Stomach (tissue), 19 donors: ENCODE measurements at places on chromosomes 16 and 17.

- DNase-seq: peak; percentile 26
These were observed 28.1 kb downstream of the SRL start for GRCh38 chr16:4213737-4214136.

GRCh38 chr16:23040246-23040645, 109.0 kb downstream of the USP31 start:
- DNase-seq: no peak

DNA sequence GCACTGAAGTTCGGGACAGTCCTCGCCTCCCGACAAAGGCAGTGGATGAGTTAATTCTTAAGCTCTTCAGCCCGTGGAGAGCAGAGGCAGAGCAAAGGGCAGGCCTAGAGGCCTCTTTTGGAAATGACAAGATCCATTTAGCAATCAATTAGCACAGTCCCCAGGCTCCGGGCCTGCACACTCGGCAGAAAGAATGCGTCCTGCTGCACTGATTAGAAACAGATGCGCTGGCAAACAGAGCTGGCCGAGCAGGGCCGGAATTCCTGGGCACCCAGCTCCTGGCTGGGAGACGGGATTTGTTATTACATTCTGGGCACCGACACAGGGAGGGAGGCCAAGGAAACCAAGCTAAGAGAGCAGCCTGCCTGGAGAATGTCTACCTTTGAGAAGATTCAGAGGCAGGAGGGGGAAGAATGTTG, 162.9 kb downstream of the COPRS start:
- DNase-seq: peak; percentile 93

DNA sequence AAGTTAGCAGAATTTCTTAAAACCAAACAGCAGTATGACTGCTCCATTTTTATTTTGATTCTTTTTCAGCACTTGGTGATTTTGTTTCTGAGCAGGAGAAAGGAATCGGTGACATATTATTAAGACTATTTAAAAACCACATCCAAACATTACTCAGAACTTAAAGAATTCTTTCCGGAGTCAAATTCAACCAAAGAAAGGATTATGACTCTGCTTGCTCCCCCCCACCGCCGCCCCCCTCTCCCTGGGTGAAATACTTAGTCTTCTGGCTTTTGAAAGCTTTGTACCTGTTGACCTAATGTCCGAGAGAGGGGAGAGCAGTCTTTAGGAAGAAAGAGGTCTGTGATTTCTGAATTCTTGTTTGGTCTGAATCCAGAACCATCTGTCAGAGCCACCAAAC, 17.9 kb upstream of the COL1A1 start:
- DNase-seq: peak; percentile 59

DNA sequence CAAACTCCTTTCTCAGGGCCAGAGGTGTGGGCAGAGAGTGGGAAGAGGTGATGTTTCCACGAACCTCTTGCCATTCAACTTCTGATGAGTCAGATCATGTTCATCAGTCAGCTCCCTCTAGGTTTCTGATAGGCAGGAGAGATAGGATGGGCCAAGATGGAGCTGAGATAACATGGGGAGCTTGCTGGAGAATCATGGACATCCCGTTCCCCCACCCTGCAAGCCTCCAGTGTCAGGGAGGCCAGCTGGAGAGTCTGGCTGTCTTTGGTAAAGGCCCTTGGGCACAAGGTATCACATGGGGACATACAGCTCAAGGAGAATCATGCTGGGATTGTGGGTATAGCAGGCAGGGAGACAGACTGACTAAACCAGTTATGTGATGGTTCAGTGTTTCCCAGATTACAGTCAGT, 136.0 kb upstream of the IRX3 start:
- no peak for DNase-seq

GRCh38 chr17:5544115-5544514, 40.2 kb downstream of the NLRP1 start:
- no peak for DNase-seq

DNA sequence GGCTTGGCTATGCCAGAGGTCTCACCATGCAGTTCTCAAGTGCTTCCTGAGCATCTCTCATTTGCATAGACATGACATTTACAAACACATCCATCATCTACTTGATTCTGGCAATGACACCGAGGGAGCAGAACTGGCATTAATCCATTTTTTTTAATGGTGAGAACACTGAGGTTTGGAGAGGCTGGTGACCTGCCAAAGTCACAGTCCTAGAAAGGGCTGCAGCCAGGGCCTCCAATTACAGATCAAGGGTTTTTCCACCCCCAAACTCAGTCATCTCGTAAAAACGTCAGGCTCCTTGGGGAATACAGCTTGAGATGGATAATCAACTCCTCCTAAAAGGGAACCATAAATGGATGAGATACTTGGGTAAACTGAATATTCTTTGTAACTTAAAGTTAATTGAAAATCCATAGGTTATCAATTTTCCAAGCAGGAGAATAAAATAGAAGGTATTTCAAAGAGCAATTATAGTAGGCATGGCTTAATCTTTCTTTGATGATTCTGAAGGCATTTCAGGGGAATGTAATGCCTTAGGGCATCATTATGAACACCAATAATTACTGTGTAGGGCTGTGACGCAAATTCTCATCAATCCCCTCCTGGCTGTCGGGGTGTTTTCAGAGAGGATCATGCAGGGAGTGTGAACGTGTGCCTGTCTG, 9.4 kb upstream of the MEOX1 start:
- DNase-seq: no peak

DNA sequence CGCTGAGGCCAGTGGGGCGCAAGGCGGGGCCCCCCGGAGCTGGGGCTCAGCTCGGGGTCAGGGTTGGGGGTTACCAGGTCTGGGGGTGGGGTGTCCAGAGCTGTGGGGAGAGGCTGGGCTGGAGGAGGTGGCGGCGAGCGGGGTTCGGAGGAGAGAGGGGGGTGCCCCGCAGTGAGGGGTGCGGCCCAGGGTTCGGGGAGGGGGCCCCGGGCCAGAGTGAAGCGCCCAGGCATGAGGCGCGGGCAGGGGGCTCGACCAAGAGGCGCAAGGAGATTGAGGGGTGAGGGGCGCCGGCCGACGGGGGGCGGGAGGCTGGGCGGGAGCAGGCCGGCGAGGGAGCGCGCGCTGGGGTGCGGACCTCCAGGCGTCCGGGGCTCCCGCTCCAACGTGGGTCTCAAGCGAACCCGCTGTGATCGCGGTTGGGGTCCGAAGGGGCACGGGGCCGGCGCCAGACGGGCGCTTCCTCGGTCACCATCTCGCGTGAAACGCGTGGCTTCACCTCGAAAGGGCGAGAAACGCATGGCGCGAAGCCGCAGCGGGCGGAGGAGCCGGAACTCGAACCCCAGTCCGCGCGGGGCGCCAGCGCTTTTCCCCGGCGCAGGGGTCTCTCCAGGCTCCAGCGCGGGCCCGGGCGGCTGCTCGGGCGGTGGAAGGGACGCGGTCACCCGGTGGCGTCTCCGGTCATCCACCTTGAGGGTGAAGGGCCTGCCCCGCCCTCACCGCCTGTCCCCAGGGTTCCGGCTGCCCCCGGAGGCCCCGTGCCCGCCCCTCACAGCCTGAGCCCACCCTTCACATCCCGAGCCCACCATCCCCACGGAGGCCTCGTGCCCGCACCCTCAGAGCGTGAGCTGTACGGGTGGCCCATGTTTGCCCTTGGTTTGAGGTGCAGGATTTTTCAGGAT, 846 bp downstream of the CPNE7 start:
- no peak for DNase-seq

DNA sequence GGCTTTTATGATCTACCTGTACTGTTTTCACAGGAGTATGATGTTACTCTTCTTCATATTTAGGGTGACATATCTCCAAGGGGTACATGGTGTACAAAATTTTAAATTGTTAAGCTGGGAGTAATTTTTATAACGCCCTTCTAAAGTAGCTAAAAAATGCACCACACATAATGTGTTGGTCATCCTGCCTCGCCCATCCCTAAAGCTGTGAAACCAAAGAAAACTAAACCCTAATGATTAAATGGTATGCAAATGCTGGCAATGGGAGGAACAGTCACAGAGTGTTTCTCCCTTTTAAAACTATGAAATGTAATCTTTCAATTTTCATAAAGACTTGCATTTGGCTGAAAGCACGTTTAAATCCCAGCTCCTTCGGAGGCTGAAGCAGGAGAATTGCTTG, 2.0 kb upstream of the KRT24 start:
- no peak for DNase-seq

DNA sequence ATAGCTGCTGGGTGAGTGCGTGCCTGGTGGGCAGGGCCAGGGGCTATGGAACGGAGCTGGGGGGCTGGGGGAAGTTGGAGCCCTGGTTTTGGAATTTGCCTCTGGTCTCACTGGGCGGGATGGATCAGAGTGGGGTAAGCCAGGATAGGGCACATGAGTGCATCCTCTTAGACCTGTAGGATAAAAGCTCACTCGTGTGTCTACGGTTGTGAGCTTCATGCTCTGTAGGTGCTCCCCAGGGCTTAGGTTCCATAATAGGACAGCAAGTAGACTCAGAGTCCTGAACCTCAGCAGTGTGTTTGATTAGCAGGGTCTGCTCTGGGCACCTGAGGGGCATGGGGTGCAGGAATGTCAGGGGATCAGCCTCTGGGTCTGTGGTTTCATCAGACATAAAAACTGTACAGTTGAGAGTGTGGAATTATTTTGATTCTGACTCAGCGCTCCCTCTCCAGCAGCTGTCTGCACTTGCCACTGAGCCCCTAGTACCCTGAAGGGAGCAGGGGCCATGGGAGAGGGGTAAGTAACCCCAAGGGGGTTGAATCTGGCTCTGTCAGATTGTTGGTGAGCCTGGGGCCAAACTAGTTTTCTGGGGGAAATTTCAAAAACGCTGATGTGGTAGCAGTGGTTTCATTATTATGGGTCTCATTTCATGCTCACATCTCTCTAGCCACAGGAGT, 84.2 kb upstream of the LGALS9 start:
- DNase-seq: no peak

- DNase-seq: peak; percentile 93
These were observed at the start of gene HOXB4 for GRCh38 chr17:48577946-48578615. Gene HOXB4, minus strand, starts transcription at chr17:48578350. Its CDS starts 31 bp downstream, at chr17:48578319.

- DNase-seq: no peak
These were observed 2.5 kb downstream of the TBX21 start for GRCh38 chr17:47735536-47736011.

GRCh38 chr16:86508947-86509758, 1.2 kb upstream of the FOXF1 start:
- DNase-seq: peak; percentile 84

- peak; percentile 63 for DNase-seq
These were observed 61.5 kb downstream of the GNAO1 start for GRCh38 chr16:56252835-56253234.

GRCh38 chr17:61815863-61816503, 47.3 kb downstream of the BRIP1 start:
- DNase-seq: peak; percentile 5

DNA sequence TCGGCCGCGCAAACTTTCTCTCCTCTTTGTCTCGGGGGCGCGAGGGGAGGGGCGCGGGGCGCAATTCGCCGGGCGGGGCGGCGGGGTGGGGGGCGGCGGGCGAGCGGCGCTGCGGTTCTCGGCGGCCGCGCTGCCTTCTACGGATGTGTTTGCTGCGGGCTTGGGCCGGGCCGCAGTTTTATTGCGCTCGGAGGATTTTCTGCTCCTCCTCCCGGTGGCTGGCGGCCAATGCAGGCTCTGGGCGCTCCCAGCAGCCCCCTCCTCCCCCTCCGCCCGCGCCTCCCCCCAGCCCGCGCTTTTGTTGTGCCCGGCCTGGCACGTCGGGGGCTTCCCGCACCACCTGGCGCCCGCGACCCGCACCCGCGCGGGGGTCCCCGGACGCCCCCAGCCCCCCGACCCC, at the start of gene TIMP2:
Gene TIMP2 (minus strand): TSS at position 154 of the 400 bp plus-strand sequence. CDS start 299 bp downstream, outside the sequence.
- DNase-seq: peak; percentile 87

GRCh38 chr17:205148-205669, 23.8 kb upstream of the DOC2B start:
- no peak for DNase-seq

- no peak for DNase-seq
These were observed 11.3 kb downstream of the ASGR1 start for GRCh38 chr17:7167832-7168231.
